WTC11 (cell line): ENCODE measurements at places on chromosomes 5 and 9. TPM values are rescaled to one million over a fixed set of nuclear protein-coding genes. Genes with fewer than 3 reads are reported as not detected.

DNA sequence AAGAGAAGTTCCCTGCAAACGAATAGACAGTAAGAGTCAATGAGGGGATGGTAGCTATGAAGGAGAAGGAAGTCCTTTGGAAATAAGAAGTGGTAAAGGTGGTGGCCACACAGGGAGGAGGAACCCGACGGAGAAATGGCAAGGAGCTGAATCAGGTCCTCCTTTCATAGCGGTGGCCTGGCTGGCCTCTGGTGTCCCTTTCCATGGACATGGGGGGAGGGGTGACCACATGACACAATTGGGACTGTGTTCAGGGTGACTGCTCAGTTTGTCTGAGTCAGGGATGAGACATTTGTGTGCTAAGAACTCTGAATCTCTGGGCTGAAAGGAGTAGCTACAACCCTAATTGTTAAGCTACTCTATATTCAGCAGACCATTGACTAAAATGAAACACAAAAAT is 28.7 kb upstream of the TIMD4 start:
- no peak for DNase-seq

DNA sequence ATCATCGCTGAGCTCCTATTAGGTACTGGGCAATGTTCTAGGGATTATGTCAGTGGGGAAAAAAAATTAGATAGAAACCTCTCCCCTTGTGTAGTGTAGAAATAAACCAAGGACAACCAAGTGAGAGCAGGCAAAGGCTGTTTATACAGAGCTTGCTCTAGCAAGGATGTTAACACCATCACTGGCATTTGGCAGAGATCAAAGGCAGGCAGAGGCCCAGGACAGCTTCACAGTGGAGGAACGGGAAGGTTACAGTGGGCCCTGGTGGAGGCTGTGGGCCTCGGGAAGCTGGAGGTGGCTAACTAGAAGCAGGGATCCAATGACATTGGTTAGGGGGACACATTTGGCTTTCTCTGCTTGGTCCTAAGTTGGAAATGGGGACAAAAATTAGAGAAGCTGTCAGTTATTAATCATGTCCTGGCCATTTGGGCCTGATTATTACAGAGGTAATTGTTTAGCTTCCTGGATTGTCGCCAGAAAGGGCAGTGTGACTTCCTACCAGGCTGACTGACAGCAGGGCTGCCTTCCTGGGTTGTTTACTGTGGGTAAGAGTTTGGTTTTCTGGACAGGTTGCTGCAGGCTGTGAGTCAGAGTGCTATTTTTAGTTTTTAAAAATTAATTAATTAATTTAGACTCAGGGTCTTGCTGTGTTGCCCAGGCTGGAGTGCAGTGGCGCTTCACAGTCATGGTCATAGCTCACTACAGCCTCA is 259.3 kb downstream of the ROR2 start:
- DNase-seq: no peak

The C5orf52 gene
- total RNA-seq: not detected in 3 replicates

DNA sequence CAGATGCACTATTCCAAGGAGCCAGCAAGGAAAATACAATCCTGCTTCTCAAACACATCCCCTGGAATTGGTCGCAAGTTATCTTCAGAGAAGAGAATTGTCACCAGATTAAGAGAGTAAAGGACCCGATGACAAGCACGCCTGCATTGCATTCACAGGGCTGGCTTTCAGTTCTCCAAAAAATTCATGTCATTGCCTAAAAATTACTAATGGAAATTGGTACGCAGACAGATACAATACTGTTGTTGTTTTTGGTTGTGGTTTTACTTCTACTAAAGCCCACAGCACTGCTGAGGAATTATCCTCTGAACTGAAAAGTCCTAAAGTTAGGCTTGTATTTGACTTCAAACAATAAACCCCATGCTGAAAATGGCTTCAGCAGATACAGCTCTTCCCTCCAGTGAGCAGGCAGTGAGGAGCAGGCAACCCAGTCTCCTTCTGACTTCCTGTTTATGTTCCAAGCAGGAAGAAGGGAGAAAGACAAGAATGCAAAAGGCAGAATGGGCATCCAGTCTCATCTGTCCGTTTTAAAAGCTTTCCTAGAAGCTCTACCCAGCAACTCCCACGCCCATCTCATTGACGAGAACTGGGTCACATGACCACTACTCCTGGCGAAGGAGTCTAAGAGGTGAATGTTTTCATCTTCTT is 80.6 kb upstream of the ZNF366 start:
- DNase-seq: no peak

The C9orf50 gene
- total RNA-seq: 0.11 TPM in 1 of 3 replicates, not detected in the others

GRCh38 chr5:56327809-56328208 is 94.7 kb upstream of the ANKRD55 start:
- DNase-seq: no peak

- DNase-seq: no peak
Observed at GRCh38 chr9:2966565-2967300, 122.8 kb upstream of the PUM3 start.

The IL17B gene
- total RNA-seq: not detected in 3 replicates

DNA sequence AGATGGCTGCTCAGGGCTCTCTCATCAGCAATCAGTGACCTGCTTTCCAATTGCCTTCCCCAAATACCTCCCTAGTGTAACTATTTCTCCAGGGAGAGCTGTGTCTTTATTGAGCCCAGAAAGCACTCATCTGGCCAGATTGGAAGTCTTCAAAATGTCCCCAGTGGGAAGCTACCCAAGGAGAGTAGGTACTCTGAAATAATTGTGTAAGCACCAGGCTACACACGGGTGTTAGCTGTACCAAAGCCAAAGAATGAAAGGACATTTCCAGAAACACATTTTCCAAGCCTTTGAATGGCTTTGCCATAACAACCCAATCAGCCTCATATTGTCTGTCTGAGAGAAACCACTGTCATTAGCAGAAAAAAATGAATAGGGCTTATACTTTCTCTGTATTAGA is 318.8 kb downstream of the FAM170A start:
- DNase-seq: no peak

The SLCO4C1 gene
- total RNA-seq: 5.4 to 6.2 TPM (median 6.0 TPM) in 3 replicates

GRCh38 chr5:80318212-80318611 is 1.6 kb upstream of the SPZ1 start:
- no peak for DNase-seq

DNA sequence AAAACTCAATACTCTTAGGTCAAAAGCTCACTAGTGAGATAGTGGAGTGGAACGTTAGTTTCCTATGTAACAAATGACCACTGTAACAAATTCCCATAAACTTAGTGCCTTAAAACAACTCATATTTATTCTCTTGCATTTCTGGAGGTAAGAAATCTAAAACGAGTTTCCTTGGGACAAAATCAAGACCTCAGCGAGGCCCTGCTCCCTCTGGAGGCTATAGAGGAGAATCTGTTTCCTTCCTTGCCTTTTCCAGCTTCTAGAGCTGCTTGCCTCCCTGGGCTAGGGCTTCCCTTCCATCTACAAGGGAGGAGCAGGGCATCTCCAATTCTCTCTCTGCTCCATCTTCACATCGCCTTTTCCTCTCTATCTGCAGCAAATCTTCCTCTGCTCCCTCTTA is 32.0 kb downstream of the SEMA5A start:
- peak; percentile 15 for DNase-seq

The LEAP2 gene
- 1.9 to 2.4 TPM (median 2.0 TPM) in 3 replicates for total RNA-seq

GRCh38 chr9:130284690-130285089 is 19.1 kb downstream of the HMCN2 start:
- no peak for DNase-seq

The GAS1 gene
- total RNA-seq: 5.0 to 6.2 TPM (median 5.3 TPM) in 3 replicates

The SV2C gene
- 0.05 to 0.09 TPM (median 0.07 TPM) in 3 replicates for total RNA-seq

- DNase-seq: no peak
Observed at GRCh38 chr9:76203373-76203772, 190.9 kb downstream of the RFK start.

- peak; percentile 5 for DNase-seq
Observed at GRCh38 chr9:113635586-113635985, 172.1 kb downstream of the RGS3 start.

DNA sequence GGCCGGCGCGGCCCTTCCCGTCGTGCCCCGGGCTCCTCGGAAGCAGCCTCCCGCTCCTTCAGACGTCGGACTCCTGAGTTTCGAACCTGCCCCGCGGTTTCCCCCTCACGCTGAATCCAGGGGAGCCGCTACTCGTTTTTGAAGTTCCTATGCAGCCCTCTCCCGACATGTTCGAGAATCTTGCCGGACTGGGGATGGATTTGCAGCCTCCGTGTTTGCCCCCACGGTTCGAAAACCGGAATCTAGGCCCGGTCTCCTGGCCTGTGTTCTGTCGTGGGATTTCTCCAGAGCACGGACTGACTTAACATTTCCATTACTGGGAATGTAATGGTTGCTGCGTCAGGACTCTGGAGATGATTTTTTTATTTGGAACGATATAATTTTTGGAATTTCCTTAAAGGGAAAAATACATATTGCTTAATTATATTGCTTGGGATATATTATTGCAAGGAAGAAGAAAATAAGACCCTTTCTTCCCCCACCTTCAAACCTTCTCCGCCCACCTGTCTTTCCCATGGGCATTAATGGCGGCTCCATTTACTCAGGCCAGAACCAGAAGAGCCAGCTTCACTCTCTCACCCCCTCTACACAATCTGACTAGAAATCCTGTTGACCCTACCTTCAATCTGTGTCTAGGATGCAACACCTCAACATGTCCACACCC is 8.5 kb upstream of the MGAT1 start:
- DNase-seq: no peak

DNA sequence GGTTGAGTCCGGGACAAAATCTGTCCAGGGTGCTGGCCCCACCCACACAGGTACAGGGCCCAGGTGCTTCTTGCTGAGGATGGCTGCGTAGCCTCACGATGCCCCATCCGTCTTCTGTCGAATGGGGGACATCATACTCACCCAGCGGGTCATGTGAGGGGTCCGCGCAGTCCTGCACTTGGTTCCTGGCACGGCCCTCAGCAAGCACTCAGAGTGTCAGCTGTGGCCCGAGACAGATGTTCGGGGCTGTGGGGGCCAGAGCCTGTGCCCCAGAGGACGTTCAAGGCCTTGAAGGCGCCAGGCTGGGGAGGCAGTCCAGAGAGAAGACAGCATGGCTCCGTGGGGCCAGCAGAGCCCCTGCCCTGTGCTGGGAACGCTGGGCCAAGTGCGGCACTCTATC is 27.8 kb downstream of the NR5A1 start:
- DNase-seq: no peak

The PCDHB3 gene
- 4.7 to 6.4 TPM (median 5.1 TPM) in 3 replicates for total RNA-seq

The MYO10 gene
- total RNA-seq: 89.8 to 90.8 TPM (median 90.7 TPM) in 3 replicates

GRCh38 chr9:76846297-76846696 is 59.6 kb downstream of the PRUNE2 start:
- no peak for DNase-seq

DNA sequence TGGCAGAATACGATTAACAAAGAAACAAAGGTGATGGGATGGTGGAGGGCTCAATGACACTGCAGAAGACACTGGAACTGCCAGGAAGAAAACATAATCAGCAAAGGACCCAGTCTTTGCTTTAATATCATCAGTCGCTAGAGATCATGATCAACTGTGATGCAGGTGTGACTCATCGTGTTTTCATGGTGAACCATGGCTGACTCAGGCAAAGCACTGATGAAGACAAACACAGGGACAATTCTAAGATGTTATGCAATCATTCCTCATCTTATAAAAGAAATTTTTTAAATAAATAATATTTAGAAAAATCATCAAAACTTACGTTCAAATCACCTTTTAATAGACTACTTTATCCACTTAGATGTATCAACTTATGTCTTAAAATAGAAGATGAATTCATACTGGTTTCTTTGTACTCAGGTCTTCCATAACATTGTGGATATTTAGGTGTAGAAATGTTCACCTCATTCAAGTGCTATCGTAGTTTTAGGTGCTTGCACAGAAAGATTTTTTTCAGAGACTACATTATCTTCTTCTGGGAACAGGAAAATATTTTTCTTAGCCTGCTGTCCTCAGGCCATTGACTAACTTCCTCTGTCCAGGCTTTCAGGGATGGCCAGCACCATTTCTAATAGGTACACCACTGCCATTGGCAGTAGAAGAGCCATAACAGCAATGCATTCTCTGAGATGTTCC is 673.4 kb upstream of the MEF2C start:
- DNase-seq: no peak

The HCN1 gene
- 2.0 to 6.9 TPM (median 2.2 TPM) in 3 replicates for total RNA-seq

DNA sequence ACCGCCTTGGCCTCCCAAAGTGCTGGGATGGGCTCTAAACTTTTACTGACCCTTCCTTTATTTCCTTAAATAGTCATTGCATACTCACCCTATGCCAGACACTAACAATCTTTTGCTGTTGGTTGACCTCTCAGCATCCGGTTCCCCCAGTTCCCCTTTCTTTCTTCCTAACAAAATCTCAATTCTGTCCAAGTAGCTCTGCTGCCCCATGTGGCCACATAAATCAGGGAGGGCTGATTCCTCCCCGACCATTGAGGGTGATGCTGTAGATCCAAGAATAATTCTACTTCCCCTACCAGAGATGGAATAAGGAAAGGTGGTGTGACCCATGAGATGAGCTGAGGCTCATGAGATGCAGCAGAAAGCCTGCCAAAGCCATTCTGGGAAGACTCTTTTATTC is 315.3 kb upstream of the MSX2 start:
- peak; percentile 25 for DNase-seq

DNA sequence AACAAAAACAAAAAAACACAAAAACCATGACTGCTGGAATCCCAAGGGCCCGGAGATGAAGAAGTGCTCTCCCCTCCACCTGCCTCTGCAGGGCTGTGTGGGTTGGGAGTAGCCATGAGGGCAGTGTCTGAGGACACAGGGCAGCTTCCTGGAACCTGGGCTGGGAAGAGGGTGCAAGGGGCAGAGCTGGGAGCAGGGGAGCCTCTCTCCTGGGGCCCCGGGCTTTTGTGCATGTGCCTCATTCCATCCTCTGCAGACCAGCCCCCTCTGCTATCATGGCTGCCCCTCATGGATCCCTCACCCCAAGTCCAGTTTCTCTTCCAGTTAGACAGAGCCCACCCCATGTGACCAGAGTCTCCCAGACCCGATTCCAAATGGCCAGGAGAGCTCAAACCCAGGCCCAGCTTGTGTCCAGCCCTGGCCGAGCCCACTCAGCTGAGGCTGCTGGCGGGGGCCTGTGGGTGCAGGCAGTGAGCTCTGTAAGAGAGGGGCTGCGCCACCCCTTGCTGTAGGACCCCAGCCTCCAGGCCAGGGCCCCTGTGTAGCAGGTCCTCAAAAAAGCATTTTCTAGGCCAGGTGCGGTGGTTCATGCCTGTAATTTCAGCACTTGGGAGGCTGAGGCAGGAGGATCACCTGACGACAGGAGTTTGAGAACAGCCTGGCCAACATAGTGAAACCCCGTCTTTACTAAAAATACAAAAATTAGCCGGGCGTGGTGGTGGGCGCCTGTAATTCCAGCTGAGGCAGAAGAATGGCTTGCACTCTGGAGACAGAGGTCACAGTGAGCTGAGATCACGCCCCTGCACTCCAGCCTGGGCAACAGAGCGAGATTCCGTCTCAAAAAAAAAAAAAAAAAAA is 44.5 kb downstream of the PLPP7 start:
- DNase-seq: peak; percentile 7

DNA sequence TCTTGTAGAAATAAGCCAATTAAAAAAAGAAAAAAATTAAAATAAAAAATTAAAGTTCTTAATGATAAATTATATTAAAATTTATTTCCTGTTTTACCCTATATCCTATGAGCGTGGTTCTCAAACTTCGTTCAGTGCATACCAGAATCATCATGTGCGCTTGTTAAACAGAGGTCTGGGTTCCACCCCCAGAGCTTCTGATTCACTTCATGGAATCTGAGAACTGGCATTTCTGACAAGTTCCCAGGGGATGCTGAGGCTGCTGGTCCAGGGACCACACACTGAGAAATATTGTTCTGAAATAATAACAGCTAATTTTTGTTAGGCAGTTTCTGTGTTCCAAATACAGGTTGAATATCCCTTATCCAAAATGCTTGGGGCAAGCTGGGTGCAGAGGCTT is 79.3 kb downstream of the TMC1 start:
- DNase-seq: no peak
